ENCODE measurements at places on chromosomes 4 and X. TPM values are rescaled to one million over a fixed set of nuclear protein-coding genes. Genes with fewer than 3 reads are reported as not detected.

The CCNG2 gene
- 139 TPM for total RNA-seq

The F8A3 gene
- total RNA-seq: 1.6 TPM

The MOSPD2 gene
- total RNA-seq: 15.6 TPM

The ANK2 gene
- 648 TPM for total RNA-seq

The KLHL34 gene
- under 0.01 TPM for total RNA-seq

The GPC3 gene
- total RNA-seq: 5.3 TPM

The CAPN6 gene
- 0.31 TPM for total RNA-seq

The PASD1 gene
- total RNA-seq: not detected

The DUX4 gene
- not detected for total RNA-seq

The TMEM33 gene
- total RNA-seq: 60.5 TPM

The SMIM10 gene
- 0.78 TPM for total RNA-seq

The CXCL9 gene
- not detected for total RNA-seq

- no peak for DNase-seq
These were observed 25.7 kb upstream of the ARHGEF9 start for GRCh38 chrX:63810746-63811145.

DNA sequence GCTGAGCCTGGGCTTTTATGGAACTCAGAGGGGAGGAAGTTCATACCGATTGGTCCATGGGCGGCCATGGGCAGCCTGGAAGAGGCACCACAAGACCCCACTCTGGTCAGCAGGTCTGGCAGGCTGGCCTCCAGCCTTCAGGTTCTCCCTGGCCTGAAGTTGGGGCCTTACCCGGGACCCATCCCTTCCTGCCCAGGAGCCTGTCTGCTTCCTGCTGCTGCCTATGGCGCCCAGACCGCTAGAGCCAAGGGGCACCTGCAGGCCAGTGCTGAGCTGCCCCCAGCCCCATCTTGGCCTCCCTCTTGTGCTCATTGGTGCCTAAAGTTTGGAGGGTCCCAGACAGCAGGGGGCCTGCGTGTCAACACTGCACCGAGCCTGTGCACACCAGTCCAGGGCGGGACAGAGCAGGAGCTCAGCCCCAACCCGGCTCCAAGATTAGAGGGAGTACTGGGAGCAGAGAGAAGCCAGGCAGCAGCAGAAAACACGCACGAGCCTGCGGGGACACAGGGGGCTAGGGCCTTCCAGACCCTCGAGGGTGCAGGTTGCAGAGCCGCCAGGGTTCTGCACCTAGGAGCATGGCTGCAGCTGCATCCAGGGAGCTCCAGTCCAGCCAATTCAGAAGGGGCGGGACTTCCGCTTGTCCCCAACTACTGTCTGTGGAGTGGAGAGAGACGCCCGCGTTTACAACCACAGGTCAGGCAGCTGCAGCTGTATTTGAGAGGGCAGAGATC lies 30.7 kb upstream of the ZNF280C start:
- DNase-seq: no peak

DNA sequence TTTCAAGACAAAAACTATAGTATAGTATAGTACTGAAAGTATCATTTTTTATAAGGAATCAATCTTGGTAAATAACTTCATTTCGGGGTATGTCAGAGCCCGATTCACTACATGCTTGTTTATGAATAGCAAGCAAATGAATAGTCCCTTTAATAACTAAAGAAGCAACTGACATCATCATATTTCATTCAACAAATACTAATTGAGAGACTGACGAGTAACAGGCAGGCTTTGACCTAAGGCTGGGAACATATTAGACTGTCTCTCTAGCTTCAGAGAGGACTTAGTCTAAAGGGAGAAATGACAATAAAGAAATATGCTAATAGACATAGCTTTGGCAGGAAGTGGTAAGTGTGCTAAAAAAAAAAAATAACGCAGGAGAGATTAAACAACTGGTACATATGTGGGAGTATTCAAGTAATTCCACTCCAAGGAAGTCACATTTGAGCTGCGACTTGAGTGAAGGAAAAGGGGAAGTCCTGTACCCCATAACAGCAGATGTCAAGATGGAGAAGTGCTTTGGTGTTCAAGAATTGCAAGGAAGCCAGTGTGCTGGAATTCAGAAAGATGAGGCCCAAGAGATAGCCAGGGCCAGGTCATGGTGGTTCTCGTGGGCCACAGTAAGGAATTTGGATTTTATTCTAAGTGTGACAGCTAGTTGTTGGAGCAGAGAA lies 284.9 kb downstream of the FBXO8 start:
- DNase-seq: no peak

DNA sequence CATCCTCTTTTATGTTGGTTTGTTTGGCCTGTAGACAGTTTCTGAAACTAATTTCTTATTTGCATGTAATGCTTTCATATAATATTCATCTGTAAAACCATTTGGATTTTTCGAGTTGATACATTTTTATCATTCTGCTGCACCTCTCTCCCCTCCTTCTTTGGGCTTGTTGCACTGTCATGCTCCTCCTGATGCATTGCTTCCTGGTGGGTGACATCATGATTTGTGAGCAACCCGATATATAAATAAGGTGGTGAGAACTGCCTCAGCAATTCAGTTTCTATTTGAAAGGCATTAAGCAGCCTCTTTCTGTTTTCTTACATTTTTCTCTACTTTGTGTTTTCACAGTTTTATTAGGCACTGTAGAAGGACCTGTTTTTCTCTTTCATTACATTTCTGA lies 515.7 kb downstream of the RPA4 start:
- DNase-seq: no peak

GRCh38 chr4:180372691-180373090 lies 1870.5 kb upstream of the TENM3 start:
- no peak for DNase-seq

DNA sequence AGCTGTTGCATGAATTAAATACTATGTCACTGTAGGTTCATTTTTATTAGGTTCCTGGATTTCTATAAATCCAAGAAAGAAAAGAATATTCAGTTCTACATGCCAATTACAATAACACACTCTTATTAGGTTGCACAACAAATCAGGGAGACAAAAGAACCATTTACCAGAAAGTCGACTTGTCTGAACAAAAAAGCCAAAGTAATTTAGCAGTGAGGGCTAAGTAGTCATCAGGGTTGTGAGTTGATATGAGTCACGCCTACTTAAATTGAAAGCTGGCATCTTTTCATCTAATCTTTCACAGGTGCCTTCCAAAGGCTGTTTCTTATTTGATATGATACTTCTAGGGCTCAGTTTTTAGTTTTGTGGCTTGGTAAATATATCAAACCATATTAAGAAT lies 25.4 kb upstream of the GNRHR start:
- no peak for DNase-seq

DNA sequence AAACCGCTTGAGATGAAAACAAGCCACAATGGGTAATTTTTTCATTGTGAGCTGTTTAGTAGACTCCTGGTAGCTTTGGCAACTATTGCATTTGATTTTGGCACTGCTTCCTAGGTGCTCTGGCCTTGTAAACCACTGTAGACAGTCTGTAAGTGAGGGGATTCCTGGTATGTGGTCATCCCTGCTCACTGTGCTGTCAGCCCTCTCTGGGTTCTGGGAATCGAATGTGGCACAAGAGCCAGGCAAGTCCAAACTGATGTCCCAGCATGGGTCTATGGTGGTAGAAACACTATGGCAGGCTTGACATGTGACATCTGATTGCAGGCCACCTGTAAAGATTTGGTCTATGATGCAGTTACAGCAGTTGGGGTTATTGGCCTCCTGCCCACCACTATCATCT lies 2.5 kb downstream of the USP51 start:
- DNase-seq: no peak

DNA sequence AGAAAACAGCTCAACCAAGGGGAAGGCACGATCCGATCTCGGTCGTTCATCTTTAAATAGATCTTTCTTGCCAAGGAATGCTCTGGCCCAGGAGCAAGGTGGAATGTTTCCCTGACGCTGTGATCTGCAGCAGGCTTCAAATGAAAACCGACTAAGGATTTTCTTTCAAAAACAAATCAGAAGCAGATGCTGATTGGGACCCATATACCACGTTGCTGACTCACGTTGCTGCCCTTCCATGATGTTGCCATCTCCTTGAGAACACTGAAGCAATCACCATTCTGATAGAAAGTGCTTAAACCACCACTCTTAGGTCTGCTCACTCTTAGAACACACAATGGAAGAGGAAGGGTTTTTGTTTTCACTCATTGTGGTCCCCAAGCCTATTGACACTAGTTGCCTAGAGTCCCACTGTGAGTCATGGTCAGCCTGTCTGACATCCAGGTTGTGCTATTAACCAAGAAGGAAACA lies 26.1 kb downstream of the LAMTOR3 start:
- no peak for DNase-seq

GRCh38 chrX:124378643-124379042 lies 32.3 kb downstream of the SH2D1A start:
- no peak for DNase-seq

- DNase-seq: no peak
These were observed 168.6 kb downstream of the PPP3CA start for GRCh38 chr4:101178731-101179130.

- no peak for DNase-seq
These were observed 297.8 kb downstream of the PPP3CA start for GRCh38 chr4:101049549-101050001.

- DNase-seq: no peak
These were observed 1.7 kb downstream of the PDLIM5 start for GRCh38 chr4:94453391-94453963.

- no peak for DNase-seq
These were observed 47.9 kb downstream of the ZNF827 start for GRCh38 chr4:145890689-145891088.

GRCh38 chr4:14607578-14607977 lies 394.7 kb upstream of the CPEB2 start:
- DNase-seq: no peak

DNA sequence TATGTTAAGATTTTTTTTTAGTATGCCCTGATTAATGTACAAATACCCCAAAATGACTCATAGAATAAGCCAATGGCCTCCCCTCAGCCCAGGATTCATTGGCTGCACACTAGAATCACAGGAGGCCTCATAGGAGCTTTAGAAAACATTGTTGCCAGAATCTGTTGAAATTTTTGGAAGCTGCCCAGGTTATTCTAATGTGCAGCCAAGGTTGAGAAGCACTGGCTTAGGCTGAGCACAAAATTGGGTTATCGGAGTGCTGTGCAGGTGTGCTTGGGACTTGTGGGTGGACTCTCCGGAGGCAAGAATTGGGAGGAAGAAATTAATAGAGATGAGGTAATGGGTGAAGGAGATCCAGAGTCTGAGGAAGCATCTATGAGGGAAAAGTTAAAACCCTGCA lies 41.3 kb upstream of the VCX start:
- no peak for DNase-seq

- no peak for DNase-seq
These were observed 441.1 kb downstream of the KCNIP4 start for GRCh38 chr4:21507439-21507838.

- peak; percentile 99 for DNase-seq
These were observed at the start of gene FBXW7 for GRCh38 chr4:152535903-152536544. Gene FBXW7 (minus strand): TSS chr4:152536092. CDS start chr4:152411803, 124,289 bp downstream.

GRCh38 chrX:119677654-119677981 lies 15.3 kb downstream of the SEPTIN6 start:
- no peak for DNase-seq

GRCh38 chr4:7909463-7910262 lies 30.0 kb downstream of the AFAP1 start:
- no peak for DNase-seq

- DNase-seq: no peak
These were observed 646.0 kb upstream of the PITX2 start for GRCh38 chr4:111268769-111269414.

DNA sequence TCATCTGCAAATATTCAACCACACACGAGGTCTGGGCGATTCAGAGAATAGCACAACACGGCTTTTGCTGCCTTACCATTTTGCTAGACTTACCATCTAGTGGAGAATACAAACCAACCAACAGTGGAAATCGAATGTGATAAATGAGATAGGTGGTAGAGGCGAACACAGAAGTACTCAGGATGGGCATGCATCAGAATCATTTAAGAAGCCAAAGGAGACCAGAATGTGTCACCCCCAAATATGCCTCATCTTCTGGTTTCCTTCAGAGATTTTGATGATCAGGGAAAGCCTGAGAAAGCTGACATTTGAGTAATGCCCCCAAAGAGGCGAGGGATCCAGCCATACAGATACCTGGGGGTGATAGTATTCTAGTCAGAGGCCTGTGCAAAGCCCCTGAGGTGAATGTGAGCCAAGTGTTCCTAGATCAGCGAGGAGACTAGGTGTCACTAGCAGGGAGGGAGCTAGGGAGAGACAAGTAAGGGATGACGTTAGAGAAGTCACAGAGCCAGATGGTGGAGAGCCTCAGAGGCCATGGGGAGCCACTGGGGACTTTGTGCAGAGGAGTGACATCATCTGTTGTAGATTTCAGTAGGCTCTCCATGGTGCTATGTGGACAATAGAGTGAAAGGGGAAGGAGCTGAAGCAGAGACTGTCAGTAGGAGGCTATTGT lies 1.7 kb downstream of the MTMR1 start:
- no peak for DNase-seq

DNA sequence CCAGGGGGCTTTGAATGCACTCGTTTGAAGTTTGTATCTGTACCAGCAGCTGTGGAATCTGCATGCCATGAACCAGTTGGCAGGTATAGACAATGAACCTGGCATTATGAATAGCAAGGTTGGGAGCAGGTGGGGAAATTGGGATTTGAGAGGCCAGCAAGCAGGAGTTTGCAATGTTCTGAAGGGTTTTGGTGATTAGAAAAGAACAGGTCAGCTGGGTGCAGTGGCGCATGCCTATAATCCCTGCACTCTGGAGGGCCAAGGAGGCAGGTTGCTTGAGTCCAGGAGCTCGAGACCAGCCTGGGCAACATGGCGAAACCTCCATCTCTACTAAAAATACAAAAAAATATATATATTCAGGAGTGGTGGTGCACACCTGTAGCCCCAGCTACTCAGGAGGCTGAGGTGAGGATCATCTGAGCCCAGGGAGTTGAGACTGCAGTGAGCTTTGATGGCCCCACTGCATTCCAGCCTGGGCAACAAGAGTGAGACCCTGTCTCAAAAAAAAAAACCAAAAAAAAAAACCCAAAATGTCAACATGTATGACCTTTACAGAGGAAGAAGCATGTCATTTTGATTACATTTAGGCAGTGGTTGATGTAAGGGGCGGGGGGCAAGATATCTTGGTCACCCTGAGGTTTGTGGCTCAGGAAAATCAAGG lies 63.9 kb downstream of the TSC22D3 start:
- no peak for DNase-seq

- no peak for DNase-seq
These were observed 512 bp downstream of the NOP14 start for GRCh38 chr4:2962614-2963174.

- no peak for DNase-seq
These were observed 12.2 kb upstream of the MCF2 start for GRCh38 chrX:139720136-139720535.

GRCh38 chr4:115972967-115973366 lies 859.5 kb upstream of the NDST4 start:
- no peak for DNase-seq

DNA sequence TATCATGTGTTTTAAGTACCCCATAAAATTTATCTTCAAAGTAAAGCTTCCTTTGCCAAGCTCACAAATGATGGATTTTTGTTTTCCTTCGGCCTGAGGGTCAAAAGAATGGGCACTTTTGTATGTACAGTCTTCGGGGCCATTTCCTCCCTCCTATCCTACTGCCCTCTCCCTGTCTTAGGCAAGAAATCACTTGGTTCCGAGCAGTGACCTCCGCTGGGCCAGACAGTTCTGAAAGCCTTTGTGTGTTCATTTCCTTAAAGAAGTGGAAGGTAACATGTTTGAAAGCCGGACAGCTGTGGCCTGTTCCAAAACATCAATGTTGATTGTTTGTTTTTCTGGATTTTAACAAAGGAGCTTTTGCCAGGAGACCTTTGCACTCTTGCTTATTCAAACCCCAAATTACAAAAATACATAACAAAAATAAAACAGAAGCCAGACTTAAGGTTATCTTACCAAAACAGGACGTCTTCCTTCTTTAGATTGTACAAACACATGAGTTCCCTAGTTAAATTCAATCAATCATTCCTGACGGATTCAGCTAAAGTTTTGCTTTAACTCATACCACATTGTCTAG lies 110.6 kb upstream of the LIMCH1 start:
- DNase-seq: no peak
